OCI-M1 (cell line): ENCODE measurements at places on chromosomes 1 and 21.

GRCh38 chr1:10398278-10398733 is 558 bp upstream of the PGD start:
- peak; percentile 56 for DNase-seq

- DNase-seq: no peak
Observed at GRCh38 chr1:172276120-172276818, 144.2 kb upstream of the C1orf105 start.

DNA sequence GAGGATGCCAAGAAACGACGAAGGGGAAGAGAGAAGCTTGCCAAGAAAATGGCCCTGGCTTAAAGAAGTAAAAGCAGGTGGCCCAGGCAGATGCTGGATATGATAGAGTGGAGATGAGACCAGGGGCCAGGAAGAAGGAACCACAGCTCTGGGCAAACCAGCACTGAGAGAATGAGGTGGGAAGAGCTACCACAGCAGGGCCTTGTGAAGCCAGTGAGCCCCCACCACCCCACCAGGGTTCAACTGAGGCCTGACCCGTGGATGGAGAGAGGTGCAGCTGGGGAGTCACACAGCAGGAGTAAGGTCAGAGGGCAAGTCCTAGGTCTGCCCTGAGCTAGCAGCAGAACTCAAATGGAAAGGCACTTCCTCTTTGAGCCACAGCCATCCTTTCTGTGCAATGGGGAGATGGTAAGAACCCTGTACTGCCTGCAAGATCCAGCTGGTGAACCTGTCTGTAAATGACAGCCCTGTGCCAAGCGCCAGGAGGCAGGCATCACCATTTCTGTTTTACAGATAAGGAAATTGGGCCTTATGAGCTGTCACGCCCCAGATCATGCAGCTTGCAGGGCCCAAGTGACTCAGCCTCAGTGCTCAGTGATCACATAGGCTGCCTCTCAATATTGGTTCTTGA is 8.5 kb downstream of the SH3BGRL3 start:
- DNase-seq: peak; percentile 56

GRCh38 chr1:167447521-167448136 is 70.7 kb downstream of the CD247 start:
- peak; percentile 92 for DNase-seq

DNA sequence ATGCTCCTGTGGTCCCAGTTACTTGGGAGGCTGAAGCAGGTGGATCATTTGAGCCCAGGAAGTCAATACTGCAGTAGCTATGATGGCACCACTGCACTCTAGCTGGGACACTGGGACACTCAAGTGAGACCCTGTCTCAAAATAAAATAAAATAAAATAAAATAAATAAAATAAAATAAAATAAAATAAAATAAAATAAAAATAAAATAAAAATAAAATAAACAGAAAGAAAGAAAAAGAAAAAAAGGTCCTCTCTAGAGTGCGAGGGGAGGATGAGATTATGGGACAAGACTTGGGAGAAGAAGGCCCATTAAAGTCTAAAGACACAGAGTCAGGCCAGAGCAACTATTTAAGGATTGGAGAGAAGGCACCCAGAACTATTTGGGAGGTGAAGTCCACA is 172.5 kb downstream of the IER5 start:
- DNase-seq: no peak

- DNase-seq: no peak
Observed at GRCh38 chr1:196461521-196461920, 146.7 kb downstream of the KCNT2 start.

DNA sequence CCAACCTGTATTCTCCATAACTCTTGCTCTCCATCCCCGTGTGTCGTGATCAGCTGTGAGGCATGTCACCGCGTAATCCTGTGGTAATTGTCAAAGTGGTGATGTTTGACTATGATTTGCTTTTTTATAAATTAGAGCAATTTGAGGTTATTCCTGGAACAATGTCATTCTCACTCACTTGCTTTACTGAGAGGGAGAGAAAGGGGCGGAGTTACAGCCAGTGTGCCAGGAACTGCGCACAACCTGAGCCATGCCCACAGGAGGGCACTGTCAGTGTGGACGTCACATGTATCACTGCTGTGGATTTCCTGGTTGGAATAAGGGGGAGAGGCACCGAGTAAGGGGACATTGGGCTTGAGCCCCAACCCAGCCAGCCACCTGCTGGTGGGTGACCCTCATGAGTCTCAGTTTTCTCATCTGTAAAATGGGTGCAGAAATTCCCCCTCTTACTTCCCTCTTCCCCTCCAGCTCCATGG is 6.9 kb downstream of the ADGRB2 start:
- DNase-seq: no peak

- peak; percentile 88 for DNase-seq
Observed at GRCh38 chr1:84143796-84144565, at the start of gene PRKACB. Gene PRKACB, plus strand, starts transcription at chr1:84144271. Its CDS starts 91 bp downstream, at chr1:84144362.

- DNase-seq: no peak
Observed at GRCh38 chr1:169094897-169095569, 11.5 kb upstream of the ATP1B1 start.

DNA sequence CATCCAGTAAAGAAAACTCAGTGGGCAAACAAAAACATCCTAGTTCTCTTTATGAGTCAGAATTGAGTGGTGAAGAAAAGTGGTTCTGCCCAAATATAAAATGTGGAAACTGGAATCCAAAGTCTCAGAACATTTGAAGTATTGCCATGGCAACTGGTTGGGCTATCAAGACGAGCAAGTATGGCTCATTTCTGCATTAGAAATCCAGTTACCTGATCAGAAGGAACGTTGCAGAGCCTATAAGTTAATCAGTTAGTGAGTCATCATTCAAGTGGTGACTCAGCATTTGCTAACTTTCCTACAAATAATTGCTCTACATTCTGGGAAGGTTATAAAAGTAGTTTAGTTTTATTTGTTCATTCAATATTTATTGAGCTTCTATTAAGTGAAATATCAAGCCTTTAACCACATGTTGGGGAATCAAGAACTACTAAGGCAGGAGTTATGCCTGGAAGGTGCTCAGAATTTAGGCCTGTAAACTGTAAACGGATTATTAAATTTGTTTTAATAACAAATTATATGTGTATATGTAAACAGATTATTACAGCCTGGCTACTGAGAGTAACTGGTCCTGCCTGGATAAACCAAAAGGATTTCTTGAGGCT is 104.3 kb downstream of the PAPPA2 start:
- peak; percentile 50 for DNase-seq

DNA sequence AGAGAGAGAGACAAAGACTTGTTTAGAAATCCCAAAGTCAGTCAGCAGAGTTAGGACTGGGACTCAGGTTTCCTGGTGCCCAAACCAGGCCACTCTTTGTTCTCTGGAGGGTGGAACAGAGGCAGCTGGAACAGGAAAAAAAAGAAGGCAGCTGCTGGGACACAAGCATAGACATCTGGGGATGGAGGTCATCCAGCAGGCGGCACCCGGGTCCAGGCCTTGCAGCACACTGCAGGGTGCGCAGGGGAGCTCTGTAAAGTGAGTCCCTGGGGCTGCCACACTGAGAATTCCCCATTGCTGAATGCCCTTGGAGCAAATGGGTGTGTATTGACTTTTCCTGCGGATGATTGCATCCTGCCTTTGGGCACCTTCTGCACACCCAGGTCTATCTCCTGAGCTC is 222.9 kb upstream of the CSF3R start:
- no peak for DNase-seq

DNA sequence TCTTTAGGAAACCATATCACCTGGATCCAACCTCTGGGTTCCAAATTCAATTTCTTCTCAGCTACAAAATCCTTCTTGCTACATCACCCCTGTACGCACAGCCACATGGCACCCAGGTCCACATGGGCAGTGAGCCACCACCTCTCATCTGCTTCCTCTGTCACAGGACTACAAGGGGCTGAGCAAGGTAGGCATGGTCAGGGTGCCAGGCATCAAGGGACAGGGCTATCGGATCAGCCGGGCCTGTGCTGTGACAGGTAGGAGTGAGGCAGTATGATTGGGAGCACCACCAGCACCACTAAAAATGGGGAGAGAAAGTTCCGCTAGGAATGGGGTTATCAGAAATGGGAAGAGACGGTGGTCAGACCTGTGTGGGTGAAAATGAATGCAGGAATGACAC is 29.4 kb downstream of the S100A6 start:
- no peak for DNase-seq

DNA sequence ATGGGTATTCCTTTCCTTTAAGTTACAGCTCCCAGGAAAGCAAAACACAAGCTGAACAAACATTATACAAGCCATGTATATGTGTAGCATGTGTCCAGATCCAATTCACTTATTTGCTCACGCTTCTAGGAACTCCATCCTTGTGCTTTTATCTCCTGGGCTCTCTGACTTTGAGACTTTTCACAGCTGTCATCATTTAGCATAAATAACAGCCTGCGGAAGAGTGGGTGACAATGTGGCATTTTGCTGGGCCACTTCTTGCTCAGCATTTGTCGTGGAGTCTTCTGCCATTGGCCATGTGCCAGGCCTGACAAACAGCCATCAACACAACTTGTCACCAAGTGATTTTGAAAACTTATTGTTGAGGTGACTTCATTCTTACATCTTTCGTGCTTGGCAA is 164.3 kb downstream of the KIF26B start:
- no peak for DNase-seq

DNA sequence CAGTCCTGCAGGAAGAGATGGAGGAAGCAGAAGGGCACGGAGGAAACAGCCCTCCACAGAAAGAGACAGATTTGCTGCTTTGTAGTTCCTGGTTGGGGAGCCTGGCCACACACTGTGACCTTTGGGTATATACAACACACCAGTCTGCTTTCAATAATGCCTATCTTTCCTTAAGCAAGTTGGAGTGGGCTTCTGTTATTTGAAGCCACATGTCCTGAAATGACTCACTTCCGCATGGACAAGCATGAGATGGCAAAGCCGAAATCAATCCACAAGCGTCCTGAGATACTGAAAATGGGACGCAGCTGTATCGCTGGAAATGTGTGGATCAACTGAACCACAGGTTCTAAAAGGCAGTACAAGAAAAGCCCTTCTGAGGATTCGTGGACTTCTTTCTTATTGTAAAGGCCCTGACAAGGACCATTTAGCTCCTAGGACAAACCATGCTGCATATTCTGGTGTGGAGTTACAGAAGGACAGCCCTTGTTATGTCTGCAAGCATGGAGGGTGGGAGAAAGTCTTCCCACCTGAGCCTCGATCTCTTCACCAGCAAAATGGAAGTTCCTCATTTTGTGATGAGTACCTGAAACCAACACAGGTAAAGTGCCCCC is 22.7 kb upstream of the FHAD1 start:
- no peak for DNase-seq

DNA sequence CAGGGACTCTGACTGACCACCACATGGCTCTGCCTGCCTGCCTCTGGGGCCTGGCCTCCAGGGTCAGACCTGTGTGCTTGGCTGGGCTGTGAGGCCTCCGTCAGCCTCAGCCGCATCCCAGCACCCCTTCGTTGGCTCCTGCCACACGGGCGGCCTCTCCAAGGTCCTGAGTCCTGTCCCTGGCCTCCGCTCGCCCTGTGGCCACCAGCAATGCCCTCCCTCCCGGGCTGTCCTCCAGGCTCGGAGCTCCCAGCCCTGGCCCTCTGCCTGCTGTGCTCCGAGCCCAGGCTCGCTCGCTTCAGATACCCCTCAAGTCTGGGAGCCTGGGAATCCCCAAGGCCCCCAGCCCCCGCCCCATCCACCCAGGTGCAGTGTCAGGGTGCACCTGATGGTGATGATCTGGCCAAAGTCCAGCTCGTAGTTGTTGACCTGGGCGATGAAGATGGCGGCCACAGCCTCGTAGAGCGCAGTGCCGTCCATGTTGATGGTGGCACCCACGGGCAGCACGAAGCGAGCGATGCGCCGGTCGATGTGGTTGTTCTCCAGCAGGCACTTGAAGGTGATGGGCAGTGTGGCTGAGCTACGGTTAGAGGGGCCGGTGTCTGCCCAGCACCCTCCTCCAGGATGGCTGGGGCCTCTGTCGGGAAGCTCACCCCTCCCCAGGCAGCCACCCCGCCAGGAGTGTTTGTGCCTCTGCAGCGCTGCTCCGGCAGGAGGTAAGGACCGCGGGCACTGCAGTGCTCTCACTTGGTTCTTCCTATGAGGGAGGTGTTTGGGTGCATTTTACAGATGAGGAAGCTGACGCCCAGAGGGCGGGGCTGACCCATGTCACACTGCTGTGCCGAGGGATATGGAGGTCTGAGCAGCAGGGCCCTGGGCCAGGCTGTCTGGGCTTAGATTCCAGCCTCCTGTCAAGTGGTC is 28.5 kb downstream of the PODN start:
- DNase-seq: no peak

- DNase-seq: no peak
Observed at GRCh38 chr1:18946550-18947381, 9.7 kb downstream of the IFFO2 start.

DNA sequence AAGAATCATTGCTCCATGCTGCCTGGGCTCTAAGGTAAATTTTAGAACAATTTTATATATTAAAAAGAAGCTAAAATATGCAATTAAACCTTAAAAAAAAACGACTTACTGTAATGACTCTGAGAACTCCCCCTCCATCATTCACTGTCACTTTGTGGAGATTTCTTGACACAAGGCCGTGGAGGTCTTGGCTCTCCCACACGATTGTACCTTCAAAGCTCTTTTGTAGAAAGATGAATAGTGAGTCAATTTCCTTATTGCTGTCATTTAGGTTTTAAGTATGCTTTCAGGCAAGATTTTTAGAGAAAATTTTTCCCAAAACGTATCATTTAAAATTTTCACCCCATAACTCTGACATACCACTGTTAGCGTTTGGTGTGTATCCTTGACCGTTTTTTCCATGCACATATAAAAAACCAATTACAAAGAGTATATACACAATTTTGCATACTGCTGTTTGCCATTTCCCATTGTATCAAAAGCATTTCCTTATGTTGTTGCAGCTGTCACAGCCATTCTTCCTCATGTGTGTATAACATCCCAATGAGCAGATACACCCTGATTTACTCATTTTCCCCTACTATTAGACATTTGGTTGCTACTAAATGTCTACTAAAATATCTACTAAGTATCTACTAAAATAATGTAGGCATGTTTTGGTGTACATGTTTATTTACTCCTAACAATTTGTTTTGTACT is 33.4 kb downstream of the B3GALNT2 start:
- DNase-seq: no peak

DNA sequence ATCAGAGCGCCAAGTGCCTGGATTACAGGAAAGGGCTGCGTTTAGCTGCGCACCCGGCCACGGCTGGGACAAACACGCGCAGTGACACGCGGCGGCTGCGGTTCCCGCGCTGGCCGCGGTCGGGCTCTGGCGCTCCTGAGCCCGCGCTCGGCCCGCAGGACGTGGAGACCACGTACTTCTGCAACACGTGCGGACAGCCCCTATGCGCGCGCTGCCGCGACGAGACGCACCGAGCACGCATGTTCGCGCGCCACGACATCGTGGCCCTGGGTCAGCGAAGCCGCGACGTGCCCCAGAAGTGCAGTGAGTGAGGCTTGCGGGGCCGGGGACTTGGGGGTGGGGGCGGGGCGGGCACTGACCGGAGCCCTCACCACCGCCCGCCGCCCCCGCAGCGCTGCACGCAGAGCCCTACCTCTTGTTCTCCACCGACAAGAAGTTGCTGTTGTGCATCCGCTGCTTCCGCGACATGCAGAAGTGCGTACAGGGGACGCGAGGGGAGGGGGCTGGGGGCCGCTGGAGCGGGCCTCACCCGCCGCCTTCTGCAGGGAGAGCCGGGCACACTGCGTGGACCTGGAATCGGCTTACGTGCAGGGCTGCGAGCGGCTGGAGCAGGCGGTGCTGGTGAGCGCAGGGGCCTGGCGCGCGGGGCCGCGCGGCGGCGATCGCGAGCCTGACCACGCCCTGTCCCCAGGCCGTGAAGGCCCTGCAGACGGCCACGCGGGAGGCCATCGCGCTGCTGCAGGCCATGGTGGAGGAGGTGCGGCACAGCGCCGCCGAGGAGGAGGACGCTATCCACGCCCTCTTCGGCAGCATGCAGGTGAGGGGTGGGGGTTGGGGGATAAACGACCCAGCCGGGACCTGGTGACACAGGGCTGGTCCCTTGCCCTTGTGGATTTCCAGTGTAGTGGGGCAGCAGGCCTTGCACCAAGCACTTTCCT is 3.1 kb downstream of the RNF207 start:
- peak; percentile 78 for DNase-seq
